ENCODE measurements at places on chromosomes 4 and X.

DNA sequence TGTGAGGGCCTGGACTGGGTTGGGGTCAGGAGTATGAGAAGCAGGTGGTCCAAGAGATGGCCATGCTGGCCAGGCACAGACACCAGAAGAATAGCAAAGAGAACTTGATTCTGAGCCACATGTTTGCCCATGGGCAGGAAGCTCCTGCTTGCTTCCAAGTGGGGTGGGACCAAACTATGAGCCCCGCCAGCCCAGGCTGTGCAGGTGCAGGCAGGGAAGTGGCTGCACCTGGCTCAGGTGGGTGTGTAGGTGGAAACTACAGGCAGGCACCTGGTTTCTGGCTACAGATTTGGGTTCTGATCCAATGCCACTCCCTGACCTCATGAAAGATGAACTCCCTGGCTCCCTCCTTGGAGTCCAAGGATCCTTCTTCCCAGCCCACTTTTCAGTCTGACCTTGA, 207.9 kb upstream of the KLF3 start:
- DNase-seq: no peak

DNA sequence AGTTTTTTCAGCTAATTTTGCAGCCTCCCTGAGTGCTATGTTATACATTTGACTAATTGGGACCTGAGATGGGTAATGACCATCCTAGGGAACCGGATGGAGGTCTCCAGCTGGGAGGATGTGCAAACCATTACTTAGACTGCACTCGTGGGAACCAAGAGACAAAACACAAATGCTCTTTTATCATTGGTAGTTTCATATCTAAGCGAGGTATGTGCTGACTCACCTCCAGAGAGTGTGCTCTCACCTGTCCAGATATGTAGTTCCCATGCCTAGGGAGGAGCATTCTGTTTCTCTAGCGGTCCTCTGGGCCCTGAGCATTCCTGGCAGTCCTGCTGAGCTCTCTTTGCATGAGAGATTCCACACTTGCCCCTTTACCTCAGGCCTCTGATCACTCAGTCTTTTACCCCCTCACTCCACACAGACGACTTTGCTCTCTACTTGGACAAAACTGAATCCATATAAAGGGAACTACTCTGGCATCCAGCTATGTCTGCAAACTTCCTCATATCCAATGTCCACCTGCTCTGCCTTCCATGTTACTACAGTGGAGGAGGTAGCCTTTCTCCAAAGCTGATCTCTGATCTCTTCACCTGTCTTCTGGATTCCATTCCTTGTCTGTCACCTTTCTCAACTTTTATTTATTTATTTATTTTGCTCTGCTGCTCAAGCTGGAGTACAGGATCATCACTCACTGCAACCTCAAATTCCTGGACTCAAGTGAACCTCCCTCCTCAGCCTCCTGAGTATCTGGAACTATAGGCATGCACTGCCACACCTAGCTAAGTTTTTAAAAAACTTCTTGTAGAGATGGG, 88.4 kb downstream of the LRP2BP start:
- no peak for DNase-seq

DNA sequence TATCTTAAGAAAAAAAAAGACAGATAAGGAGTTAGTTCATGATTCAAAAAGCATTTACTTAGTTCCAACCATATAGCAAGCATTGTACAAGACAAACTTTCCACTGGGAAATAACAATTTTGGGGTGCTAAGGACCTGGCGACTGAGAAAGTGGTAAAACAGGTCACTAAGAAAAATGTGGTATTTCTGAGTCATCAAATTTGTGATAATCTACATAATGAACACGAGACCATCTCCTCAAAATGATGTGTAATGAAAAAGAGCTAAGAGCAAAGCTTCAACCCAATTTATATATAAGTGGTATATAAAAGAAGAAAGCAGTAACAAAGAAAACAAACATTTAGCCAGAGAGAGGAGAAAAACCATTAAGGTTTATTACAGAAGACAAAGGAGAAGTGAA, 72.3 kb downstream of the FBXW7 start:
- DNase-seq: no peak

DNA sequence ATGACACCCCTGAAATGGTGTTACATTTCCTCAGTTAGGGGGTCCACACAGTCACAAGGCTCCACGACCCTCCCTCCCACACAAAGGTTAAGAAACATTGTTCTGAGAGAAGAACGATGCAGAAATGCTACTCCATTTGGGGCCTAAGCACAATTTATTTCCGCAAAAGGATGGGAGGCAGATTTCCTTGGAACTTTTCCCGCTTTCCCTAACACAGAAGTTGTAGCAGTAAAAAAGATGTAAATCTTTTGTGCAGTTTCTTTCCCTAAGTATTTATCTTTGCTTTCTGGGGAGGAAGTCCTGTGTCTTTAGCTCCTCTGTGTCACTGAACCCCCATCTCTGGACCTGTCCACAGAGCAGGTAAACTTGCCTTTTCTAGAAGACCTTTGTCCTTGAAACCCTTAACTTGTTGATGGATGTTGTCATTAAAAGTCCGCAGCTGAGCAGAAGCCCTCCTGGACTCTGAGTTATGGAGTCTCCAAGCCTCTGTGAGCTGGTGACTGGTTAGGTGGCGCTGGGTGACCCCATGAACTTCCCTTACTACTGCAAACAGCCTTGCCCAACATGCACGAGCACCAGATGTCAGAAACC, 67.2 kb upstream of the SHISA3 start:
- DNase-seq: no peak

GRCh38 chr4:113881256-113881655, 98.2 kb downstream of the ARSJ start:
- DNase-seq: no peak

DNA sequence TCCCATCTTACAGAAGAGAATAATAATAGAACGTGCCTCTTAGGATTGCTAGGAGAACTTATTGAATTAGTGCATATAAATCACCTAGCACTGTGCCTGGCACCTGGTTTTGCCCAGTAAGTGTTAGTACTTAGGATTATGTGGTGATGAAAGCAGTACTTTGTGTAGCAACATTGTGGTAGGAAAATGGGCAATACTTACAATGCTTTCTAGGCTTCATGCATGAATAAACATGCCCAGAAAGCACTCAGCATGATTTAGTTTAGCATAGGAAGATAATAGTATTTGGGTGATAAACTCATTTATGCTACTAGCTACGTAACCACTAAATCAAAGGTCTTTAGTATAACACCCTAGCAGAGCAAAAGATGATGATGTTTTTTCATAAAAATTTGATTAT, 105.6 kb downstream of the NEUROG2 start:
- DNase-seq: no peak

DNA sequence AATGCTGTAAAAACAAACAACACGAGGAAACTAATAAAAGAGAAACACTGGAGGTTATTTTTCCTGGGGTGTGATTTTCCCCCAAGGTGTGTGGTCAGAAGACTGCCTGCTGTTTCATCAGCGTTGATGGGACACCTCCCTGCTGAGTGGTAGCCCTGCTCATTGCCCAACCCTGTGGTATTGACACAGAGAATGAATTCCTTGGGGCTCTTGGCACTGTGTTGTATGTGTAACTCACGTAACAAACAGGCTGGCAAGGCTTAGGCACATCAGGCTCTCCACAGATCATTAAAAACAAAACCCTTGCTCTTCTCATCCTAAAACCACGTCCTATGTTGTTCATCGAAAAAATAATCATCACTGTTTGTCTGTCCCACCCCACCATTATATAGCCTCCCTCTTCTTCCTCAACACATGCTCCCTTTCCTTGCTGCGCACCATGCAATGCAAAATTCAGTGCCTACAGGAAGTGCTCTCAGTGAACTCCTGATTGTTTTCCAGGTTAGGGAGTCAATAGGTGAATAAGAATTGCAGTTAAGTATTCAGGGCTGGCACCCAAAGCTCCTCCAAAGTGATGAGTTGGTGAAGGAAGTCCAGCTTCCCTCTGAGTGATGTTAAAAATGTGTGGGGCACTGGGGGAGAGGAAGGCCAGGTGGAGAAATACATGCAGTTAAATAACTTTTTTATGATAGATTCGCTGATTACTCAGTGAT, 11.4 kb upstream of the PUDP start:
- DNase-seq: no peak

Data from skin of body (tissue), 3 donors.